Activated CD4-positive, alpha-beta T cell treated with anti-CD3 and anti-CD28 coated beads, Interleukin-2, amount 50 U/mL, for 1 hour (primary cell): ENCODE measurements at places on chromosomes 1 and 21.

GRCh38 chr1:87165177-87165576, 163.5 kb upstream of the LMO4 start:
- no peak for DNase-seq

DNA sequence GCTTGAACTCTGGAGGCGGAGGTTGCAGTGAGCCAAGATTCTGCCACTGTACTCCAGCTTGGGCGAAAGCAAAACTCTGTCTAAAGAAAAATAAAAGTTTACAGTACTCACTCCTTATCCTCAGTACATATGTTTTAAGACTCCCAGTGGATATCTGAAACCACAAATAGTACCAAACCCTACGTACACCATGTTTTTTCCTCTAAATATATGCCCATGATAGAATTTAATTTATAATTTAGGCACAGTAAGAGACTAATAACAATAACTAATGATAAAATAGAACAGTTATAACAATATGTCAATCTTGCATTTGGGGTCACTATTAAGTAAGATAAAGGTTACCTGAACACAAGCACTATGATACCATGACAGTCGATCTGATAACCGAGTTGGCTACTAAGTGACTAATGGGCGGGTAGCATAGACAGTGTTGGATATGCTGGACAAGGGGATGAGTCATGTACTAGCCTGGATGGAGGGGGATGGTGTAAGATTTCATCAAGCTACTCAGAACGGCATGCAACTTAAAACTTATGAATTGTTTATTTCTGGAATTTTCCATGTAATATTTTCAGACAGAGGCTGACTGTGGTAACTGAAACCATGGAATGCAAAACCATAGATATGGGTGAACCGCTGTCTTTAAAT, 43.7 kb downstream of the ST7L start:
- no peak for DNase-seq

GRCh38 chr1:55015731-55016620, 17.2 kb downstream of the BSND start:
- DNase-seq: no peak

- no peak for DNase-seq
Measured at GRCh38 chr1:248622570-248623001, 12.3 kb downstream of the OR2T11 start.

DNA sequence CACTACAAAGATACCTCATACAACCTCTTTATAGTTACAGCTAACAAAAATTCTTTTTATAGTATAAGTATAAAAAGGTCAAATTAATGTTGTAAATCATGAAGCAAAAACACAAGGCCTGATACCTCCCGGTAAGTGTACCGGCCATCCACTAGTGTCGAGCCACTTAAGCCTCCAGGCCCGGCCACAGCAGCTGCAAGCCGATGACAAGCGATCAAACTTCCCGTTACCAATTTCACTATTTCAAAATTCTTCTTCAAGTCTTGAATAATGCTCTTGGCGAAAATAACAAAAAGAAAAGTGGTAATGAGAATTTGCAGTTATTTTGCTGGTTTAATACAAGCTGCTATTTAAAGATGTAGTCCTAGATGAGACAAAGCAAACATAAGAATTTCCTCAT, 67.6 kb downstream of the USP24 start:
- DNase-seq: no peak

GRCh38 chr1:203425663-203425975, 50.0 kb upstream of the PRELP start:
- no peak for DNase-seq

- DNase-seq: no peak
Measured at GRCh38 chr1:23732363-23733224, 10.7 kb upstream of the ELOA start.

DNA sequence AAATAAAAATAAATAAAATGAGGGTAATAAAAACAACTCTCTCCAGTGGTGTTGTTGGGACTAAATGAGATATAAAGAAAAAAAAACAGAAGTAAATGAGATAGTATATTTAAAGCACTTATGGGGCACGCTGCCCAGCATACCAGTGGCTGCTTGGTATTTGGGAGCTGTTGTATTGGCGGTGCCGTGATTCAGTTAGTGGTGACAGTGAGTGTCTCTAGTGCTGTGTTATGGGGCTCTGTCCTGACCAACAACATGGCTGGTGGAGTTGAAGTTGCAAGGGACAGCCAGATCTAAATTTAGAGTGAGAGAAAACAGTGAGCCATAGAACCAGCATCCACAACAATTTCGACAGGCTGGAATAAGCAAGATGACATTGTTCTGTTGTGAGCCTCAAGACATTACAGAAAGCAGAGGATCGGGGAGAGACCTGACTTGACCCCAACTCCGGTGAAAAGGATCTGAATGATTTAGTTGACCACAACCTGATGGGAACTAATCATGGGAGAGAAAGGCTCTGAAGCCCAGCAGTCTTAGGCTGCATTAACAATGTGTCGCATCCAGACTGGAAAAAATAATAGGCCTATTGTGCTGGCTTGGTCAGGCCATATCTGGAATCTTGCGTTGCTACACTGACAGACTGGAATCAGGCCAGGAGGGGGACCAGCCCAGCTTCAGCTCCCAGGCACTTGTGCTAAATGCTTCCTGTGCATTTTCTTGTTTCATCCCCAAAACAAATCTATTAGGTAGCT, 2.4 kb upstream of the MFSD2A start:
- no peak for DNase-seq

GRCh38 chr1:212242288-212242984, 42.8 kb upstream of the PPP2R5A start:
- DNase-seq: no peak

- no peak for DNase-seq
Measured at GRCh38 chr1:226779561-226779960, 40.5 kb upstream of the ITPKB start.

- no peak for DNase-seq
Measured at GRCh38 chr1:65825741-65826140, 33.0 kb downstream of the PDE4B start.

GRCh38 chr1:166113031-166113430, 53.8 kb downstream of the FAM78B start:
- DNase-seq: no peak

DNA sequence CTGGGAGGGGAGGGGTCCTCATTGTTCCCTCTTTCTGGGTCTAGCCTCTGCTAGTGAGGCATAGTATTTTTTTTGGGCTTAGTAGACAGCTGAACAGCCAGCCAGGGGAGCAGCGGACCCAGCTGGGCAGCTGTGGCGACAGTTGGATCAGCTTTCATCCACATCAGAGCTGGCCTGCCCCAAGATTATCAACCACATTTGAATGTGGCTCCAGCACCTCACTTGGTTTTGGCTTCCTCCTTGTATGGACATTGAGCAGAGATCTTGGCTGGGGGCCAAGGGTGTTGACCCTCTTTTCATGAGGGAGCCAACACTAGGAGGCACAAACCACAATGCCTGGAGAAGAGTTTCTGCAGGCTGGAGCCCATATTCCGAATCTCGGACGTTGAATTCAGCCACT, 25.0 kb downstream of the WNT4 start:
- no peak for DNase-seq

GRCh38 chr1:45557422-45557944, 6.9 kb downstream of the AKR1A1 start:
- no peak for DNase-seq

- DNase-seq: no peak
Measured at GRCh38 chr1:113990961-113991360, 11.7 kb downstream of the OLFML3 start.

- no peak for DNase-seq
Measured at GRCh38 chr1:171852272-171852671, 11.0 kb downstream of the DNM3 start.

DNA sequence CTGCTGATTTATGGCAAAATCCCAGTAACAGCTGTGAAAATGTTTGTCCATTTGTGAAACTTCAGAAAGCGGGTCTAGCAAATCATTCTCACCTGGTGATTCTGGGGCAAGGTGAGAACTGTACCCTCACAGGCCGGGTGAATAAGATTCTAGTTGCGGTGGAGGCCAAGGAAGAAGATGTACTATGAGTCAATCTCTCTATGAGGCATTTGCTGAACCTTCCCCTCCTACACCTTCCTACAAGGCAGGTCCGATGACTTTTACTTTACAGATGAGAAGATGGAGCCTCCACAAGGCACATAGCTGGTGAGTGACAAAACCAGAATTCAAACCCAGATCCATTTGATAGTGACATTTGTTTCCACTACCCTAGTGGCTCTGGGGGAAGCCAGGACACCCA, 72.7 kb downstream of the BACH1 start:
- DNase-seq: no peak

- no peak for DNase-seq
Measured at GRCh38 chr1:907611-908451, 15.9 kb upstream of the SAMD11 start.

DNA sequence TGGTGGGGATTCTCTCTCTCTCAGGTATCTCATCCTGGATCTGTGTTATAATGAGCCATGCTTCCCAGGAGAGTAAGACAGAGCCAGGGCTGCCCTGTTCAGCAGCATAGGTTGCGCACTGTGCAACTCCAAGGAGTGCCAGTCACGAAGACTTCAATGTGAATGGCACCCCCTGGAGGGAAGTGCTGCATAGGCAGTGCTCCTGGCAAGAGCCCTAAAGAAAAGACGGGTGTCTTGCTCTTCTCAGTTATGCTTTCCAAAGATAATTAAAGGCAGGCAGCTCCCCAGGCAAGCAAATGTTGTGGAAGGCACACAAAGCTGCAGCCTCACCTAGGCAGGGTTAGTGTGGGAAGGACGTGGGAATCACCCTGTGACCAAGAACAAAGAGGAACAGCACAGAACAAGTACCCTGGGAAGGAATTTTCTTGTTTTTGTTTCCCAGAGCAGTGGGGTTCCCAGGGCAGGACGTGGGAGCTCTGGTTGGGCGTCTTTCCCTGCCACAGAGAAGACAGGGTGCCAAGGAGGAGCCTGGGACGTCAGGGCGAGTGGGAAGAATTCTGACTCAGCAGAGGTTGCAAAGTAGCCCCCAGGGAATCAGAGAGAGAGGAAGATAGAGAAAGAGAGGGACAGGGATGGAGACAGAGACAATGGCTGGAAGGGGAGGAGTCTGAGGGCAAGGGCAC, 120.9 kb downstream of the KCNN3 start:
- no peak for DNase-seq

DNA sequence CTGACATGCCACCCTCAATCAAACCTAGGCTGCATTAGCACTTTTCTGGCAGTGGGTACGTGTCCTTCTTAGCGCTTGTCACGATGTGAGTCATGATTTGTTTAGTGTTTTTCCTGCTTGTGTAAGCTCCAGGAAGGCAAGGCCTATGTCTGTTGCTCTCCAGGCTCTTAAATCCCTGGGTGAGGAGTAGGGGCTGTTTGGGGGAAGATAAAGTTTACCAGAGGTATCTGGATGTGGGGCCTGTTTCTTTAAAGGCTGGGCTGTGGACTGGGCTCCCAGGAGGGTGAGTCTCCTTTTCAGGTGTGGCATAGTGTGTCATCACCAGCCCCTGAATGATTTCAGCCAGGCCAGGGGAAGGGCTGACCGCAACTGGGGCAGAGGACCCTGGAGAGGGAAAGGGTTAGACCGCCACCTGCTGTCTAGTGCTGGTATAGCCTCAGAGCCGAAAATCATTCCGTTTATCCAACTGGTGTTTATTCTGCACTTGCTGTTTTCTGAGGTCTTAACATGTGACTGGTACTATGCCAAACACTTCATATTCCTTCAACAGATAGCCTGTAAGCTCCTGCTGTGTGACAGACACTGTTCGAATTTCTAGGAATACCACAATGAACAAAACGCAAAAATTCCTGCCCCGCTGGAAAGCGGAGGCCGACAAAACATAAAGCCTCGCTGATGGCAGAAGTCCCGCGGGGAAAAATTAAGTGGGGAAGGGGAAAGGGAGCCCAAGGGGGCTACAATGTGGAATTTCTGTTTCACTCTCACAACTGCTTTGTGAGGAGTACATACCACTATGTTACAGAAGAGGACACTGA, 9.7 kb downstream of the SERINC2 start:
- DNase-seq: peak; percentile 57
